Kidney epithelial cell (primary cell): ENCODE measurements at places on chromosomes 2 and 18. TPM values are rescaled to one million over a fixed set of nuclear protein-coding genes. Genes with fewer than 3 reads are reported as not detected.

- DNase-seq: no peak
Measured at GRCh38 chr2:73104933-73105332, 7.8 kb downstream of the RAB11FIP5 start.

GRCh38 chr2:167783261-167784083, 463.9 kb downstream of the STK39 start:
- peak; percentile 91 for DNase-seq

DNA sequence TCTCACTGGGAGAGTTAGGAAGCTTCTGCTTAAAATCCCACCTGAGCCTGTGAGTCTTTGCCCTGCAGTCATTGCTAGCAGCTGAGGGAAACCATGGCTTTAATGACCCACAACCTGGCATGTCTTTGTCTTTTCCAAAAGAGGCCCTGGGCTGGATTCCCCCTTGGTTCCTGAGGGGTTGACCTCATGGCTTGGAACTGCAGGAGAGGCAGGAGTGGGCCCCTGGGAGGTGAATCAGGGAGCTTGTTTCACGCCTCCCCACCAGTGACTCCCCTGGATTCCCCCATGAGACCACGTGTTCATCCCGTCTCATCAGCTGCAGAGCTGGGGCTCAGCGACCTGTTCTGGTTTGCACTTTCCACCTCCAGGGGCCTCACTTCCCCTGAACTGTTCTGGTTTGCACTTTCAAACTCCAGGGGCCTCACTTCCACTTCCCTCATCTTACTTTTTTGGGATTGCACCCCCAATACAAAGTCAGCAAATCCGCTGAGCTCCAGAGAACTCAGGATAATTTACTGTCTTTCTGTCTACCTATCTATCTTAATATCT, 58.5 kb upstream of the TMEM18 start:
- no peak for DNase-seq

GRCh38 chr2:100563407-100564247, 834 bp downstream of the PDCL3 start:
- DNase-seq: no peak

GRCh38 chr2:71507476-71507875, 54.1 kb downstream of the DYSF start:
- no peak for DNase-seq

- DNase-seq: no peak
Measured at GRCh38 chr2:239883326-239884050, 141.7 kb downstream of the NDUFA10 start.

DNA sequence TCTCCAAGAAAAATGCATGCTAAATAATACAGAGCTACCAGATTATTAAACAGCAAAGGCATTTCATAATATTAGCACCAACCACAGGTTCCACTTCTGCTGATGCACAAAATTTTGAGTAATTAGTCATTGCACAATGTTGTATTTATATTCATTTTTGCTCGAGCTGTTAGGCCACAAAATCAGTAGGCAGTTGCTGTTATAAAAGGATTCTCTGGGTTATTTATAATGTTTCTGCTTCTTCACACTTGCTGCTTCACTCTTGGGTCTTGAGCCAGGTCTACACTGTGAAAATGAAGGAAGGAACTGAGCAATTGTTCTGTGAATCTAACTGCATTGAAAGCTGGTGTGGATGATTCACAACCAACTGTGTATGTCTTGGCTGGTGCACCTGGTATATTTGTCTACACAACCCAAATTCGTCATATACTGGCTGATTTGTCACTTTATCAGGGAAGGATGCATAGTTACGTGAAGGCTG, 38.3 kb downstream of the MRPL33 start:
- no peak for DNase-seq

DNA sequence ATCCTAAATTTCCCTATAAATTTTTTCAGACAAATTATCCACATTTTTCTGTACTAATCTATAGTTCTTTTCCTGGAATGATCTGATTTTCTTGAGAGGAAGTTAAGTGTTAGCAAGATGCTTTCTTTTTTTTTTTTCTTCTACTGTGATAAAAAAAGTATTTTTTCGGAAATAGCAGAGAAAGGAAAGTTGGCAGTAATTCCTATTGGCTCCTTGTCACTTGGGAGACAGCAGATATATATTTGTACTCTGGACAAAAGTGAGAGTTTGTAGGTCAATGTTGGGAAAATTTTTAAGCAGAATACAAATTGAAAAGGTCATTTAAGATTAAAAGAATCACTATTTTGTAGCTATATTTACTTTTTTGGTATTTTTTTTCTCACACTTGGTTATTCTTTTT, 635.7 kb upstream of the NRXN1 start:
- no peak for DNase-seq

- DNase-seq: no peak
Measured at GRCh38 chr2:36414307-36414706, 58.7 kb downstream of the CRIM1 start.

Gene LYPD1
- 53.2 and 59.1 TPM in 2 replicates for total RNA-seq

Gene AOX1
- total RNA-seq: 0.68 and 0.88 TPM in 2 replicates

Gene ARHGEF4
- 9.3 and 14.9 TPM in 2 replicates for total RNA-seq

Gene ERFE
- 106 and 113 TPM in 2 replicates for total RNA-seq

Gene CYS1
- total RNA-seq: 9.8 and 12.2 TPM in 2 replicates

Gene COX7A2L
- 240 and 250 TPM in 2 replicates for total RNA-seq

Gene KYNU
- total RNA-seq: 1.8 and 2.7 TPM in 2 replicates

Gene DNAJB2
- total RNA-seq: 60.9 and 62.6 TPM in 2 replicates

Gene DCDC2C
- total RNA-seq: not detected in 2 replicates
